ENCODE measurements at places on chromosomes 16 and 17. TPM values are rescaled to one million over a fixed set of nuclear protein-coding genes. Genes with fewer than 3 reads are reported as not detected.

The VTN gene
- total RNA-seq: 1.0 TPM

The KRTAP4-1 gene
- not detected for total RNA-seq

The CCL5 gene
- 3.5 TPM for total RNA-seq

- no peak for DNase-seq
These were observed 6.6 kb downstream of the FASN start for GRCh38 chr17:82091264-82092066.

DNA sequence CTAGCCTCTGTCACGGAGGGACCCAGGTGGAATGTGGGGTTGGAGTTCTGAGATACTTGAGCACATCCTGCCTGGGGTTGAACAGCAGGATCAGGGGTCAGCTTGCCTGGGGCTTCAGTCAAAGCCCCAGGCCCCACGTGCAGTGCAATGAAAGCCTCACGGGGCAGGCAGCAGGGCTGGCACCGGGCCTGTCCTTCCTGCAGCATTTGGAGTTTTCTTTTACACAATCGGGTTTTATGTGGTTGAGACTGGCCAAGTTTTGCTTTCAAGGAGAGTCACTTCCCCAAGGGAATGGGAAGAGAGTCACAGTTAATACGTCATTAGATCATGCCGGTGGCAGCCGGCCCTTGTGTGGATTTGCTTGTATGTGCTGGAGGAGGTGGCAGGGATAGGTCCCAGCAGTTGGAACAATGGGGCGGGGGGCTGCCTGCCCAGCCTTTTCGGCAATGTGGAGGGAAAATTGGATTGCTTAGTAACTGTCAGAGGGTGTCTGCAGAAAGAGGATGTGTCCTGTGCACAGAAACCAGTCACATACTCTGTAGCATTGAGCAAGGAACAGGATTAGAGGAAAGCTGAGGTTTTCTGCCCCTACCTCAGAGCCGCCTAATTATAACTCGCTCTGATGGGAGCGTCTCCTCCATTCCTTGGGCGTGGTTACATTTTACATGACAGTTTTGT lies 4.5 kb downstream of the RMI2 start:
- peak; percentile 77 for DNase-seq

GRCh38 chr16:73997340-73997711 lies 299.3 kb upstream of the PSMD7 start:
- DNase-seq: peak; percentile 2
